ENCODE measurements at places on chromosomes 7 and 10.

DNA sequence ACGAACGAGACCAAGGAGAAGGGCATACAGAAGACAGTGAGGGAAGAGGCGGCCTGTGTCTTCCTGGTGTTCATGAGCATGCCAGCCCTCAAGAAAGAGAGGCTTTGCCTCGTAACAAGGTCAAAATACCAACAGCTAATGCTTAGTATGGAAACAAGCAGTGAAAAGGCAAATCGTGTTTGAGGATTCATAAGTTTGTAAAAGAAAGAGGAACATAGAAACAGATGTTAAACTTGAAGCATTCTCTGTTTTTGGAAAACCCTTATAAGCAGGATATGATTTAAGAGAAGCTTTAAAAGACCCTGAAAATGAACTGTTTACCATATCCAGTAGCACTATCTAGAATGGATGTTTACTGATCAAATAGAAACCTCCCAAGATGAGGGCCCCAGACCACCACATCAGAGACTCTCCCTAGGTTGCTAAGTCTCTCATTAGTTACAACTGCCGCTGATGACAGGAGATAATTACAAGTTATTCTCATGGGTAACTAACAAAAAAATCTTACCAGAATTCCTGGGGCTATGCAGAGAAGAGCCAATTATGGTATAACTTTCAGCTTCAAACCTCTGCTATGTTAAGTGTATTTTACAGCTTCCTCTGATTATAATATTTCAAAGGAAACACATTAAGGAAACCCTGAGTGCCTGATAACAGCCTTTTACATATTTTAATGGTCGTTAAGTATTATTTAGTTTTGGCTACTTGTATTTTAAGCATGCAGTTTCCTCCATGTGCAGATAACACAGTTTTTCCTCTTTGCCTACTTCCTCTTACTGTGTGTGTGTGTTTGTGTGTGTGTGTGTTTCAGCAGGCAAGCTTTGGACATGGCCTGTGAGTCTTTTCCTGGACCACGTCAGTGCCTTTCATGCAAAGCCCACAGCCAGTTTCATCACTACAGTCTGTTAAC, 17.9 kb downstream of the JCAD start:
- DNase-seq, result no peak

DNA sequence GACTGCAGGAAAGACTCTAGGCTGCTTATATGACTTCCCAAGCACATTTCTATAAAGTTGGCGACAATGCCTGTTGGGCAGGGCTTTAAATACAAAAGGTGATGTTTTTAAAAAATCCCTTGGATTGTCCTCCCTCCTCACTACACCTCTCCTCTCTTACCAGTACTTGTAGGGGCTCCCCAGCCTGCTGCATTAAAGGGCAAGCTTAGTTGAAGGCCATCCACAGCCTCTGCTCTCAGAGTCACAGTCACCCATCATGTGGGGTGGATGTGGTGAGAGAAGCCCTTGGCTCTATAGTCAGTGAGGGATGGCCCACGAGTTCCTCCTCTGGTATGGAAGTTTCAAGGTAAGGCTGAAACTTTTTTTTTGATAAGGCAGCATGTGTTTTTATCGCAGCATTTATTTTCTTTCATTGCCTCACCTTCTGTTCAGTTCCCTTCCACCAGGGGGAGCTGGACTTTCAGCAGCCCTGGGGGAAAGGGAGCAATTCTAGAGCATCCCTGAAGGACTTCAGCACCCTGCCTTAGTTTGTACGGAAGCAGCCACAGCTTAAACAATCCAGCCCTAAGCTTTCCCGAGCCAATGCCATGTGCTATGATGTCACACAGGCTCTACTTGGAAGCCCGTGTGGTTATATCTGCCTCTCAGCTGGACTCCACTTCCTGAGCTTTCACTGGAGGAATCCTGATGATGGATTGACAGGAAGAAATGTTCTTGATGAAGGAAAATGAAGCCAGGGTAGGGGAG, 131.9 kb downstream of the CALCR start:
- DNase-seq, result peak; percentile 11

DNA sequence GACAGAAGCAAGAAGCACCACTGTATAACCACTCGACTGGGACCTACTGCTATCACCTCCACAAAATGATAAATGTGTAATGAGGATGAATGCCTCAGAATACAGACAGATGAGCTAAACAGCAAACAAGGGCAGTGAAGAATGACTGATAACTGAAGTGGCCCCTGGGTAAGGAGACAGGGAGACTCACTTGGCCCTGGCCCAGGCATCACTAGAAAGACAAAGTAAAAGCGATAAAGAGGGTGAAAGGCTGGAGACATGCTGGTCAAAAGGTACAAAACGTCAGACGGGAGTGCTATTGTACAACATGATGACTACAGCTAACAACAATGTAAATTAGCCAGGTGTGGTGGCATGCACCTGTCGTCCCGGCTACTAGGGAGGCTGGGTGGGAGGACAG, 27.8 kb upstream of the APBB1IP start:
- no peak for DNase-seq

- DNase-seq, result no peak
Measured at GRCh38 chr7:148935451-148935850, 51.4 kb upstream of the EZH2 start.

GRCh38 chr10:24407928-24408327, 199.0 kb downstream of the KIAA1217 start:
- DNase-seq, result no peak

GRCh38 chr7:14635955-14636354, 266.6 kb downstream of the DGKB start:
- no peak for DNase-seq

GRCh38 chr7:69246758-69247157, 351.5 kb upstream of the AUTS2 start:
- no peak for DNase-seq
